ENCODE measurements at places on chromosomes 2 and 18. TPM values are rescaled to one million over a fixed set of nuclear protein-coding genes. Genes with fewer than 3 reads are reported as not detected.

The NETO1 gene
- not detected for total RNA-seq

The KCNF1 gene
- total RNA-seq: not detected

The CFAP221 gene
- total RNA-seq: 9.5 TPM

The TDRD15 gene
- total RNA-seq: not detected

The PRPF40A gene
- total RNA-seq: 118 TPM

The PRKCE gene
- total RNA-seq: 17.7 TPM

The FAM161A gene
- 9.1 TPM for total RNA-seq

The IL36G gene
- not detected for total RNA-seq

GRCh38 chr2:241386519-241386918, 30.4 kb downstream of the FARP2 start:
- no peak for DNase-seq

DNA sequence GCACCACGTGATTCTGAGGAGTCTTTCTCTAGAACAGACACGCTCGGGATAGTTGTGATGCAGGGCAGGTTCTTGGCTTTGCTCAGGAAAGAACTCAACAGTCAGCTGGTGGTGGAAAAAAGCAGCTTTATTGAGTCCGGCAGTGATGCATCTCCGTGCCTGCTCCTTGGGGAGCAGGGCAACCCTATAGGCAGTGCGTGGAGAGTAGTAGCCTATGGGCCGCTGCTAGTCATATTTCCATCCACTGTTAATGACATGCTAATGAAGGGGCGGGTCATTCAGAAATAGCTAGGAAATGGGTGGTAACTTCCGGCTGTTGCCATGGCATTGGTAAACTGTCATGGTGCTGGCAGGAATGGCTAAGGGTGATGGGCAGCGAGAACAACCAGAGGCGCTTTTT, 11.6 kb upstream of the ACKR3 start:
- no peak for DNase-seq

DNA sequence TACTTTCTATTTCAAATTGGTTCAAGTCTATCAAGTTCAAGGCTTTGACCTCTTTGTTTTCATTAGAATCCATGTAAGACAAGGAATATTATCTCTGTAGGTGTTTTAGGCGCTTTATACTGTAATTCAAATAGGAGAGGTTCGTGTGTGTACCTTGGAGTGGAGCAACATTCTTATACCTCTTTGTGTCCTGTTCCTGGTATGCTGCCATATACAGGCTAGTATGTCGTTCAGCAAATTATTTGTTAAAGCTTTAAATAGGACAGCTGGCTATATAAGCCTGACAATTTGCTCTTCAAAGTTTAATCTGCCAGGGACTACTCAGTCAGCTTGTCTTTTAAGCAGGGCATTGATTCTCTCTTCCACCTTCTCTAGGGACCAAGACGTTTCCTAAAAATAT, 31.1 kb upstream of the SPAG16 start:
- DNase-seq: no peak

DNA sequence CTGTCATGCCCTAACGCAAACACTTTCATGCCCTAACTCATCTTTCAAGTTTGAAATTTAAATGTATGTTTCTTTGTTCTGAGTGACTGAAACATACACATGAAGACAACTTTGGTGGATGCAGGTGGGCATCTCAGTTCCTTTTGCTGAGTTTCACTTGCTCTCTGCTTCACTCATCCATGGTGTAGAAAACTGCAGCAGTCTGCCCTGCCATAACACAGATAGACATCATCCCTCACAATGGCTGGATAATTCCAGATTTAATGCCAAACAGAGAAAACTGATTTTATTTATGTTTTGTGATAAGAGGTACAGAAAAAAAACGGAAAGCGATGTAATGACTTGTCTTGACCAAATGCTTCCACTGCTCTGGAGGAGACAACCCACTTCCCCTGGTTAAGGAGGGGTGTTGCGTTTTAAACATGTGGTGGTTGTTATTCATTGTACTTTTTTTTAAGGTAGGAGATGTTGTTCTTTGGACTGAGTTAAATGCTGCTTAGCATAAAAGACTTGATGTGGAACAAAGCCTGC, 70.4 kb downstream of the RHBDD1 start:
- no peak for DNase-seq

DNA sequence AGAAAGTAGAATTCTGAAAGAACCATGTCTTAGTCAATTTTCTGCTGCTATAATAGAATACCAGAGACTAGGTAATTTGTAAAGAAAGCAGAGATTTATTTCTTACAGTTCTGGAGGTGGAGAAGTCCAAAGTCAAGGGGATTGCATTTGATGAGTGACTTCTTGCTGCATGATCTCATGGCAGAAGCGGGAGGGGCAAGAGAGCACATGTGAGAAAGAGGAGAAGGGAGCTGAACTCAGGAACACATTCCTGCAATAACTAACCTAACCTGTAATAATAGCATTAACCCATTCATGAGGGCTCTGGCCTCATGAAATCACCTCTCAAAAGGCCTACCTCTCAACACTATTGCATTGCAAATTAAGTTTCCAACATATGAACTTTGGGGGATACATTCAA, 797.5 kb upstream of the POU3F3 start:
- DNase-seq: no peak

DNA sequence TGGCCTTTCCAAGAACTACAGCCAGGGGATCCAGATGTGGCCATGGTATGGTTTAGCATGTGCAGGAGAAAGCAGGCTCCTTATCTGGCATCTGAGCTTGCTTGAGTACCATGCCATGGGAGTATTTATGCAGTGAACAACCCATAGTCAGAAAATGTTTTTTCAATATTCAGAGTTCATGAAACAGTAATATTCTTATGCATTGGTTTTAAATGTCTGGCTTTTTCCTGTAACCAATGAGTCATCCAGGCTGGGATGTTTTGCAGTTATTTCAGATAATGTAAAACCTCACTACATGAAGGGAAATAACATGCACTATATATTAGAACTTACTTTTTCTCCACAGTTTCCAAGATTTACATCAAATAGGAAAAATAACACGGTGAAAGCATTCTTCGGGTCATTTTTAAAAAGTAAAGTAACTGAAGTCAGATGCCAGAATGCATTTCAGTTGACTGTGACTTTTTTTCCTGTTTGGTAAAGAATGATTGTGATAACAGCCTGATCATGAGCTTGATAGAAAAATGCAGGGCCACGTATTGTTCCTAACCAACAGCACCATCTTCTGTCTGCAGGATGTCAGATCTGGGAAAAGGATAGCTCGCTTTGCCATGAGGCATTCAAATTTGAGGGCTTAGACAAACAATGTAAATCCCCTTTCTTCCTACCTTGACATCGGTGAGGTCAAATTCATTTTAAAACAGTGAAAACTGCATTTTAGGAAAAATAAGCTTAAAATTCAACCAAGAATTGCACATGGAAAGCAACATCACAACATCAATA, 152.8 kb downstream of the DSC3 start:
- peak; percentile 23 for DNase-seq

GRCh38 chr2:141041281-141041680, 1089.5 kb downstream of the LRP1B start:
- no peak for DNase-seq

DNA sequence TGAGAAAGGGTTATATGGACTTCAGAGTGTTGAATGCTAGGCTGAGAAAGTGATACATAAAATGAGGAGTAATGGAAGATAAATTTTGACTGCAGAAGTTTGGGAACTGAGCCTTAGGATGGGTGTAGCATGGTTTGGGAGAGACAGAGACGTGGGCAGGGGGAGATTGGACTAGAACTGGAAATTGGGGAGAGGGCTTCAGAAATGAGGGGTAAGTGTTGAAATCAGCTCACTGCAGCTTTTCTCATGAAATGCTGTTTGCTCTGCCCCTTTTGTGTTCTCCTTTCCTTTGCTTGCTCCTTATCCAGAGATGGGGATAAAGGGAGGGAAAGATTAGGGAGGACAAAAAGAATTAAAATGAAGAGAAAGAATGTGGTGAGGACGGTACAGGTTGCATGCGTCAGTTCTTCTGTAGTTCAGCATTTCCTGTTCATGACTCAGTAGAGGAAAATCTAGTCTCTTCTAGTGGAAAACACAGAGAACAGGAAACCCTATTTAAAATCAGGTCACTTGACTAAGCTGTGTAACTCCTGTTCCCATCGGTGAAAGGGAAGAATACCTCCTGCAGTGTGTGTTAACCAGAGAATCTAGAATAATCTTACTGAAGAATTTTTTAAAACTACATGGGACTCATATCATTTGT, 105.6 kb downstream of the CRIM1 start:
- no peak for DNase-seq

- DNase-seq: no peak
These were observed 272.9 kb upstream of the EPAS1 start for GRCh38 chr2:46024146-46024779.

GRCh38 chr2:158498043-158498748, 41.4 kb downstream of the PKP4 start:
- no peak for DNase-seq

DNA sequence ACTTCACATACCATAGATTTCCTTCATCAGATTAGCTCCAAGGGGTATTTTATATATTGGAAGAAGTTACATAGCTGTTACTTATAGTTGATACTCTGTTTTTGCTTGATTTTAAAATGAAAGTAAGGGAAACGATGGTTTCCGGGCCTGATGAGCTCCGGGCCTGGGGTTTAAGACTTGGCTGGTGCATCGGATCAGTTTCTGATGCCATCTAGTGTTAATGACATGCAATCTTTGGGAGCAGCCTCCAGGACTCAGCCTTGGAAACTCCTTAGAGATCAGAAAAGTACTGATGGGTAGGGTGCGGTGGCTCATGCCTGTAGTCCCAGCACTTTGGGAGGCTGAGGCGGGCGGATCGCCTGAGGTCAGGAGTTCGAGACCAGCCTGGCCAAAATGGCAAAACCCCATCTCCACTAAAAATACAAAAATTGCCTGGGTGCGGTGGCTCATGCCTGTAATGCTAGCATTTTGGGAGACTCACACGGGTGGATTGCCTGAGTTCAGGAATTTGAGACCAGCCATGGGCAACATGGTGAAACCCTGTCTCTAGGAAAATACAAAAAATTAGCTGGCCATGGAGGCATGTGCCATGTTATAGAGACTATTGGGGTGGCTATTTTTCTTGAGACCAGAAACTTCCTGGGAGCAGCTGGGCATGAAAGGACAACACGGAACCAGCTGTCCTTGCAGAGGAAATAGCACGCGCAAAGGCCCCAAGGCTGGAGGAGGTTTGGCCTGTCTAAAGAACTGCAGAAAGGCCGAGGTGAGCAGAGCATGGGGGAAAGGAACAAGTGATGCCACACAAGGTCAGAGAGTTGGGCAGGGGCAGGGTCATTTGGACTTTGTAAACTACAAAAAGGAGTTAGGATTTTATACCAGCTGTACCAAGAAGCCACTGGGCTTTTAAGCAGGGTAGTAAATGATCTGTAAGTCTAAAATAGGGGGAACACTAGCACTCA, 46.9 kb upstream of the CNOT11 start:
- peak; percentile 62 for DNase-seq

GRCh38 chr2:16632598-16632997, 33.0 kb downstream of the CYRIA start:
- DNase-seq: no peak

DNA sequence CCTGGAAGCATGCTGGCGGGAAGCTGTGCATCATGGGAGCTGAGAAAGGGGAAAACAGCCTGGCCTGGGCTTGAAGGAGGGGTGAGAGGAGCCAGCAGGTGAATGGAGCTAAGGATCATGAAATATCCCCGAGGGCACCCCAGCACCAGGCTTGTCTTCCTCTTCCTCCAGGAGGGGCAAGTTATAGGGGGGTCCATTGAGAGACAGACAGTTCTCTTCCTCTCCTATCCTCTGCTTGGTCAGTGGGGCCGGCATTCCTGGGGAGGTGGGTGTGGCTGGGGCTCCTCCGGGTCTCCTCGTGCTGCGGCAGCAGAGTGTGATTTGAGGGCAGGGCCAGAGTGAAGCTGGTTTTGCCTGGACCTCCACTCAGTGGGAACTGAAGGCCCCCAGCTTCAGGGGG, 78.9 kb downstream of the LIPG start:
- no peak for DNase-seq

DNA sequence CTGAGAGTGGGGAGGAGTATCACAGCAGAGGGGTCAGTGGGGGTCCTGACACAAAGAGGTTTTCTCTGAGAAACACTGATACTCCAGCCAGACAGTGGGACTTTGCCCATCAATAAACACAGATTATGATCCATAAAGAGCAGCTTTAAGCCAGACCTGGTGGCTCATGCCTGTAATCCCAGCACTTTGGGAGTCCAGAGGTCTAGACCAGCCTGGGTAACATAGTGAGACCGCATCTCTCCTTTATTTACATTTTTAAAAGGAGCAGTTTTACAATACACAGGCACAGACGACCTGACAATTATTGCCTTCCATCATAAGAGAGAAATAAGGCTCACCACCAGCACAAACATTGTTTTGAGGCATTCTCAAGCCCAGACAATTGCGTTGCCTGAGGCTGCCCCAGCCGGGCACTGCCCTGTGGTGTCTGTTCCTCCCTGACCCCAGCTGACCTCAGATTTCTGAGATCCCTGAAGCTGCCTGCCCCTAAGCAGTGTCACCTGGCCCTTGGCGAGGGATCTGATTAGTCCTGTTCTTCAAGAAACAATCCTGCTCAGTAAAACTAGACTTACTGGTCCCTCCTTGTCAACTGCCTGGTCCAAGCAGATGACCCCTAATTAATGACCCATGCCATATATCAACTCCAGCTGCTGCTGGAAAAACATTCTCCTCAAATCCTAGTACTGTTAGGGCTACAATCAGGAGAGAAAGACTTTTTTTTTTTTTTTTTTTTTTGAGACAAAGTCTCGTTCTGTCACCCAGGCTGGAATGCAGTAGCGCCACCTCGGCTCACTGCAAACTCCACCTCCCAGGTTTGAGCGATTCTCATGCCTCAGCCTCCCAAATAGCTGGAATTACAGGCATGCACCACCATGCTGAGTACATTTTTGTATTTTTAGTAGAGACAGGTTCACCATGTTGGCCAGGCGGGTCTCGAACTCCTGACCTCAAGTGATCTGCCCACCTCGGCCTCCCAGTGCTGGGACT, 59.4 kb upstream of the SOS1 start:
- DNase-seq: no peak

- no peak for DNase-seq
These were observed 73.9 kb upstream of the TWSG1 start for GRCh38 chr18:9260388-9261380.

DNA sequence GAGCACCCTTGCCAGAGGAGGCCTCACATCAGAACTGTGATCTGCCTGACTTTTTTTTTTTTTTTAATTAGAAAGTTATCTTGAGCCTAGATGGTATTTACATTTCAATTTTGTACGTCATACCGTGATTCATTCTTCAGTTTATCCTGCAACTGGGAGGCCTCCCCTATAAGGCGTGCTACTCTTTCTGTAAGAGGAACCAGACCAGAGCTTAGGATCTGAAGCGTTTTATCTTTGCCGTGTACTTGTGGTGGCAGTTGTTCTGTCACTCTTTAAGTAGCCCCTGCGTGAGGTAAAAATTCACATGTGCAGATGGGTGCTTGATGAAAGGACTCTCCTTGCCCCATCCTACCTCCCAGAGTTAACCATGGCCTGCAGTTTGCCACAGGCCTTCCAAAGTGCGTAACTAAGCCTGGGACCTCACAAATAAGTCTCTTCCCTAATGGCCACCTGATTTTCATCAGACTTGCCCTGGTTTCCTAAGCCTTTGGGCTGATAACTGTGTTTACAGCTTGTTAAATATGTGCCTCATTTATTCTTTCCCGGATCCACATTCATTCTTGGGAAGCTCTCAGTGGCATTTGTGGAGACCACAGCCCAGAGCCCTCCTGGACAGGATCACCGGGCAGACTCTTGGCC, 96.0 kb downstream of the MTCL1 start:
- DNase-seq: peak; percentile 45

- DNase-seq: no peak
These were observed 81.6 kb upstream of the CYRIA start for GRCh38 chr2:16747257-16747656.
